ENCODE measurements at places on chromosomes 5 and 9. TPM values are rescaled to one million over a fixed set of nuclear protein-coding genes. Genes with fewer than 3 reads are reported as not detected.

Gene PCDHB10
- total RNA-seq, result 5.3 TPM

Gene LCN12
- 8.6 TPM for total RNA-seq

Gene PLK2
- 145 TPM for total RNA-seq

Gene FASTKD3
- total RNA-seq, result 6.0 TPM

Gene LRRC70
- total RNA-seq, result 10.4 TPM

Gene CATSPER3
- 0.80 TPM for total RNA-seq

DNA sequence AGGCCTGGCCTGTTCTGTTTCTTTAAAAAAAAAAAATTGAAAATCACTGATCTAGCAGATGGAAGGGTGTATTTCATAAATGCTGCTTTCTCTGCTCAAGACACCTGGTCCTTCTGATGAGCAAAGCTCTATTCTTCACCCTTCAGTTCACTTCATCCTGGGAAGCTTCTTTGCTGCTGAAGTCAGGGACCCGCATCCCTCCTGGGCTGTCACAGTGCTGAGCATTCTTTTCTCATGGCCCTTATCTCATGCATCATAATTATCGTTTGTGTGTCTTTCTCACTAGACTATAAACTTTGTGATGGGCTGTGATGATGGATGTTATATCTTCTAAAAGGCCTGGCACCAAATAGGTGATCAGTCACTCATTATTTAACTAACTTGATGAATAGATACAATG lies 461.0 kb downstream of the GADD45G start:
- no peak for DNase-seq

- DNase-seq, result no peak
Observed at GRCh38 chr5:90983148-90983547, 400.0 kb downstream of the ARRDC3 start.

GRCh38 chr5:16791904-16792597 lies 144.0 kb downstream of the MYO10 start:
- DNase-seq, result no peak

DNA sequence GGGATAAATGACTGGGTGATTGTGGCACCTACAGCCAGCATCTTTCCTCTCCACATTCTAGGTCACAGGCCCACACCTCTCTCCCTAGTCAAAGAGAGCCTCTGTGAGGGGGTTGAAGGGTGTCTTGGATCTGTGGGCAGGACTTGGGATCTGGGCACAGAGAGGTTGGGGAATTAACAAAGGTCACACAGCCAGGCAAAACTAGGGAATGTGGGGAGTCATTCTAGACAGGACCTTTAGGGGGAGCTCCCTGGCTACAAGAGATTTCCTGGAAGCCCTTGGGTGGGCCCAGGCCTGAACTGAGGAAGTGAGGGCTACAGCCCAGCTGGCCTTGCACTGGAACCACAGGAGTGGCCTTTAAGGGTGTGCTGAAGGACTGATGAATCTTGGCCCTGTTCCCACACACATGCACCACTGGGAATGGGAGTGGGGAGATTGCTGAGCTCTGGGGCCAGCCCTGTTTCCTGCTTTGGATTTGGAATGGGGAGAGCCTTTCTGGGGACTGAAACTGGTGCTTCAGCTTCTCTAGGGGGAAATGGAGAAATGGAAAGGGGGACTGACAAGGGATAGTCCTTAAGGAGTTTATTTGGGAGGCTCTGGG lies 12.4 kb upstream of the CXXC5 start:
- DNase-seq, result peak; percentile 85

DNA sequence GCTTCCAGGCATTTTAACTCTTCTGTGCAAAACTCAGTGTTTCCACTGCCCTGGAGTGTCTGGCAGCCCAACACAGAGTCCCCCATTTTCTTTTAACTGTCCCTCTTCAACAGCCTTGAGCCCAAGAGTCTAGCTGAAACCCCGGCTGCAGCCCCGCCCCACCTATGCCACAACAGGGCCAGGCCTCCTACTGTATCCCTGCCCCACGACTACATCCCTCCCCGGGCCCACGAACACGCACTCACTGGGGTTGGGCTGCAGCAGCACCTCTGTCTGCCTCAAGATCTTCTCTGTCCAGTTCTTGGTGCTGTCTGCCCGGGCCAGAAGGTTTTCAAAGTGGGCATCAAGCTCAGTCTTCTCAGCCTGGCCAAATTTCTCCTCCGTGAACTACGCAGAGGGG lies 6.1 kb downstream of the SH3GLB2 start:
- no peak for DNase-seq

- no peak for DNase-seq
Observed at GRCh38 chr5:33337637-33337992, 103.2 kb upstream of the TARS1 start.

- DNase-seq, result no peak
Observed at GRCh38 chr9:26744191-26744965, 148.2 kb downstream of the CAAP1 start.

DNA sequence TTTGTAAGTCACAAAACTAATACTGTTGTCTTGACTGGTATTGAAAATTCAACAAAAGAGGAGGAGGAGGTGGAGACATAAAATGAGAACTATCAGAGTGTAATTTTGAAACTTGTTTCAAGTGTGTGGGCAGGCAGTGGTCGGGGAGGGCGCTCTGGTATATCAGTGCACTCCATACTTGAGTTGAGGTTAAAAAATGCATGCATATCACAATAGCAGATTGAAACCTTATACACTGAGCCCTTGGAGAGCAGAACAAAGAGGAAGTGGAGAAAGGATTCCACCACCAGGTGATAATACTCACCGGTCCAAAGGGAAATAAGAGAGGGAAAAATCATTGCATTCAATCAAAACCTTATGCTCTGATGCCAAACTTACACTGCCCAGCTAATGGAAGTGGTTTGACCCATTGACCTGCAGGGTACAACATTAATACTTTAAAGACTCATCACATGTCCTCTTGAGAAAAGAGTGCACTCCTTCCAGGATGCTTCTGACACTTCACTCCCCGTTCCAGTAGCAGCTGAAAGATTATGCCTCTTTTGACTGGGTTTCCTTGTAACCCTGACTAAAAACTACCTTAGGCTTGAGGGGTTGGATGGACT lies 79.5 kb upstream of the FAM169A start:
- no peak for DNase-seq

DNA sequence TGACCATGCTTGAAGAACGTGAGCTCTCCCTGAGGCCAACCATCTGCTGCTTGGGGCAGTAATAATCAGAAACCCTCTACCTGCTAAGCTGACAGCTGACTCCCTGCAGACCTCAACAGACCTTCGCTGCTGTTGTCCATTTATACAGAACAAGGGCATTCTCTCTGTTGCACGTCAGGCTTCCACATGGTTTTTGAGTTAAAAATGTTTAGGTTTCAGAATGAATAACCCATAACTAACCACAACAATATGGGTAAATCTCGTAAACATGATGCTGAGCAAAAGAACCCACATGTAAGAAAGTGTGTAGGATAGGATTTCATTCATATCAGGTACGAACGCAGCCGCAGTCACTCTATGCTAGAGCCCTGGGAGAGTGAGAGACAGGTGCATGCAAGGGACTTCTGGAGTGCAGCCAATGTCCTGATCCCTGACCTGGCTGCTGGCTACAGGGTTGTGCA lies 348.5 kb downstream of the MED10 start:
- no peak for DNase-seq

- DNase-seq, result no peak
Observed at GRCh38 chr5:136113606-136114005, 19.0 kb upstream of the SMAD5 start.

DNA sequence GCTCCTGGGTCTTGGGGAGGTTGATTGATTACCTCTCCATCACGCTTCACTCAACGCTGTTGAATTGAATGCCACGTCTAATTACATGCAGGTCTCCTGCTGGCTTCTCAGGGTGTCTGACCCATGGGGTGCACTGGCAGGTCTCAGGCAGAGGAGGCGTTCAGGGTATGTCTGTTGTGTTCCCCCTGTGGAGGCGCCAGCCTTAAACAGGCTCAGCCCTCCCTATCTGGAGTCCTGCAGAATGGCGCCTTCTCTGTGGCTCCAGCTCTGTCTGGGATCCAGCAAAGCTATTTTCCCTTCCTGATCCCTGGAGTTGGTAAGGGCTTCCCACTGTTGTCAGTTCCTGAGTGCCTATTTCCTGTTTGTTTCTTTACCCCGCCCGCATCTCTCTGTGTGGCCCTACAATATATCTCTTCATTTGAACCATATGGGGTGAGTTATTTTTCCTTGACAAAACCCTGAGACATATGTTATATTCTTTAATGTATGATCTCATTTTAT lies 150.0 kb downstream of the NTRK2 start:
- DNase-seq, result no peak

DNA sequence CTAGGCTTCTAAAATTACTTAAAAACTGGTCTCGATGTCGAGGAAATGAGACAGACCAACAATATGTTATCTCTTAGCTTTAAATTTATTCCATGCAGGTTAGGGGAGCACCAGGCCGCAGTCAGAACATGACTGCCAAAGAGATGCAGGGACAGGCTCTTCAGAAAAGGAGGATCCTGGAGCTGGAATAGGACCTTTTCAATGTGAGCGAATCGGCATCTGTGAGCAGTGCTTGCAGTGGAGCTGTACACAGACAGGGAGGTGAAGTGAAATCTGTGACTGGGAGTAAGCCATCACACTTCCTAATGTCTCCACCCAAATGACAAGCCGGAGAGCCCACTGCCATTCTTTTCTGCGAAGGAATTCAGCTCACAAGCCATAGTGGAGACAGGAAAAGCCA lies 78.2 kb downstream of the EFNA5 start:
- no peak for DNase-seq

GRCh38 chr5:172529896-172530295 lies 75.6 kb upstream of the SH3PXD2B start:
- DNase-seq, result no peak

DNA sequence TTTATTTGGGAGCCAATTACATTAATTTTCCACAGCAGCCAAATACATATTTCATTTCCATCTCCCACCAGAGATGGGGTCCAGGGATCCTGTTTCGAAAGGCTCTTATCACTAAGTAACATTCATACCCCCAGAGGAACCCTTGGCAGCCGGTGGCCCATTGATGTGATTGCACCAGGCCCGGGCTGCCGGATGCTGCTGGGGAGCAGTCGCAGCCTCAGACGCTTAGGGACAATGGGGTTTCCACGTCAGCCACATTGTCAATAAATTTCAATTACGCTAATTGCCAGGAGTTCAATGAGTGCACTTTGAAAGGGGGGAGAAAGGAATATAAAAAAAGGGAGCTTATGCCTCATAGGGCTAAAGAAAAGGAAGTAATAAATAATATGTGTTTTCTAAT lies 478.8 kb upstream of the ADAMTS16 start:
- no peak for DNase-seq

DNA sequence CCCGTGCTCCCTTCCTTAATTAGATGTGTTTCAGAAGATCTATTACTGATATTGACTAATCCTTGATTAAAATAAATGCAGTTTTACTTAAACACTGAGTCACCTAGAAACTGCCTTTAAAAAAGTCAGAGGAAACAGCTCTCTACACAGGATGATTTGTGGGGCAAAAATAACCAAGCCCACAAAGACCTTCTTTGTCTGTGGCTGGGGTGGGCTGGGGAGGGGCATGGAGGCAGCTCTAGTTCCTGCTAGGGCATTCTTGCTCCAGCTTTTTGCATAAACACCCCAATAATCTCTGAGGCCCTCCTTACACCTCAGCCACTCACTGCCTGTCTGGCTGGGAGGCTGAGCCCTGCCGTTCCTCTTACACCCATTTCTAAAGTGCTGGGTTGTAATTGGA lies 227.6 kb upstream of the DAP start:
- no peak for DNase-seq

- peak; percentile 84 for DNase-seq
Observed at GRCh38 chr9:92138157-92138959, 23.1 kb upstream of the SPTLC1 start.

DNA sequence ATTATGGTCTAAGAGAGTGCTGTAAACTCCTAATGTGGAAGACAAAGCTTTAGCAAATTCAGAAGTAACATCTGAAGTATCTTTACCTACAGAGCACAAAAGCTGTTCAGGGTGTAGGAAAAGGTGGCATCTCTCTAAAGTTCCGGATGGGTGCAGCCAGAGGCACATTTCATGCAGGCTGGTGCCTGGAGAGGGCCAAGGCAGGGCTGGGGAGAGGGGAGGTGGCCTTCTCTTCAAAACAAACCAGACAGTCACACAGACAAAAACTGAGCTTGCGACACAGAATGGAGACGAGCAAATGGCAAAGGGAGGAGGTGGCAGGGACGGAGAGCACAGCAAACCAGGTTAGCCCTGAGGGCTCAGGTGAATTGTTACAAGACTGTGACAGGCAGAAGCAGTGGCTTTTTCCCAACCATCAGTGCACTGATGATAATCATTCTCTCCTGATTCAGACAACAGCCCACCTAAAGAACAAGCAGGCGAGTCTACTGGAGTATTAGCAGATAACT lies 121.5 kb upstream of the PCA3 start:
- DNase-seq, result no peak

DNA sequence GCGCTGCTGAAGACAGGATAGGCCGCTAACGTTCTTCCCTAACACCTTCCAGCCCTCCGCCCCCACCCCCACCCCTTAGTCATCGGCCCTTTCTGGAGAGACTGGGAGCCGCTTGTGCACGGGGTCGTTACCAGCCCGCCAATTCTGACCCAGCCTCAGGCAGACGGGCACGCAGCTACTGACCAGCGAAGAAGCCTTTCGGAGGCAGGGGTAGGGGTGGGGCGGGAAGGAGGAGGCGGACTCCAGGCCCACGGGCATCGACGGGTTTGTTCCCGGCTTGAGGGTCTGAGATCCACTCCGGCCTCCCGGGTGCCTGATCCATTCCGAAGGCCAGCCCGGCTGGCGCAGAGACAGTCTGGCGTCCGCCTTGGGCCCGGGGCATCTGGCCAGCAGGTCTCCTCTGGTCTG lies 729 bp upstream of the HAND1 start:
- DNase-seq, result no peak

DNA sequence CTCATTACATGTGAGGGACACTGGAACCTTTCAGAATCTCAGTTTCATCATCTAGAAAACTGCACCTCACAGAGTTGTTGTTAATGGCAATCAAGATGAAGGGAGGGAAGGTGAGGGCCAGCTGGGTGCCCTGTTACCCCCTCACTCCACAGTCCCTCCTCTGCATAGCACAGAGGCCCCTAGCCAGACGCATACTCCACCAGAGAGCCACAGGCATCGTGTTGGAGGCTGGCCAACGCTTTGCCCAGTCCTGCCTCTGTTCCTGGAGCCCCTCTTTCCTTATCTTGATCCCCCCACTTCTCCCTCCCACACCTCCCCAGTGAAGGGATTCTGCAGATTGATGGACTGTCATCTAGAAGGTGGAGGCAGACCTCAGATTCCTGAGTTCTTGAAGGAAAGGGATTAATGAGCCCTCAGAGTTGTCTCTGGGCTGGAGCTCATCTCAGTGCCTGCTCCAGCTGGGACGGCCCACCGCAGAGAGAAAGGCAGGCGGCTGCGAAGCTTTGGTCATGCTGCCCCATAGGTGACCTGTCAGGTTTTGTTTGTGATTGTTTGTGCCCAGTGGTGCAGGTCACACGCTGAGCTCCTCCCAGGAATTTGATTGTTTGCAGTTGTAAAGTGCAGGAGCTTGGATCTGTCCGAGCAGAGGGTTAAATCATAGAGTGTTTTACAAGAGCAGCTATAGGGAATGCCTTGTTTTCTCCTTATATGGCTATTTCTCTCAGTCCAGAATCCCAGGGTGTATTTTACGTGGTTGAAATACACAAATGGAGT lies 487.3 kb downstream of the CCDC171 start:
- DNase-seq, result no peak

GRCh38 chr5:170176916-170177315 lies 55.9 kb upstream of the C5orf58 start:
- no peak for DNase-seq
